ENCODE measurements at places on chromosomes 2 and 18. TPM values are rescaled to one million over a fixed set of nuclear protein-coding genes. Genes with fewer than 3 reads are reported as not detected.

Gene TRAPPC12
- total RNA-seq, result 172 TPM

Gene ACOXL
- 5.3 TPM for total RNA-seq

Gene SKA1
- 5.5 TPM for total RNA-seq

Gene C1QL2
- total RNA-seq, result 1.2 TPM

DNA sequence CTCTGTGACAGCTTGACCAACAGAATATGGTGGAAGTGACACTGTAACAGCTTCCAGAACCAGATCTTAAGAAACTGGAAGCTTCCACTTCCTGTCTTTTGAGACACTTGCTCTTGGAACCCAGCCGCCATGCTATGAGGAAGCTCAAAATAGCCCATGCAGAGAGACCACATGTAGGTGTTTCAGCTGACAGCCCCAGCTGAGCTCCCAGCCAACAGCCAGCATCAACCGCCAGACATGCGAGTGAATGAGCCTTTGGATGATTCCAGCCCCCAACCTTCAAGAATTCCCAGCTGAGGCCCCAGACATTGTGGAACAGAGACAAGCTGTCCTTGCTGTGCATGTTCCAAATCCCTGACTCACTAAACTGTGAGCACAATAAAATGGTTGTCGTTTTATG, 27.9 kb downstream of the ACVR1 start:
- no peak for DNase-seq

- DNase-seq, result no peak
Measured at GRCh38 chr18:39805218-39805617, 2149.8 kb upstream of the PIK3C3 start.

GRCh38 chr18:59352250-59352855, 6.7 kb downstream of the LMAN1 start:
- no peak for DNase-seq

- DNase-seq, result no peak
Measured at GRCh38 chr2:236472720-236473495, 96.7 kb upstream of the ACKR3 start.

- DNase-seq, result peak; percentile 69
Measured at GRCh38 chr2:119367472-119368099, 809 bp downstream of the DBI start.

Data from testis (tissue), 5 donors.